ENCODE measurements at places on chromosomes 7 and 10.

- no peak for DNase-seq
Observed at GRCh38 chr10:24097751-24098207, 111.2 kb upstream of the KIAA1217 start.

DNA sequence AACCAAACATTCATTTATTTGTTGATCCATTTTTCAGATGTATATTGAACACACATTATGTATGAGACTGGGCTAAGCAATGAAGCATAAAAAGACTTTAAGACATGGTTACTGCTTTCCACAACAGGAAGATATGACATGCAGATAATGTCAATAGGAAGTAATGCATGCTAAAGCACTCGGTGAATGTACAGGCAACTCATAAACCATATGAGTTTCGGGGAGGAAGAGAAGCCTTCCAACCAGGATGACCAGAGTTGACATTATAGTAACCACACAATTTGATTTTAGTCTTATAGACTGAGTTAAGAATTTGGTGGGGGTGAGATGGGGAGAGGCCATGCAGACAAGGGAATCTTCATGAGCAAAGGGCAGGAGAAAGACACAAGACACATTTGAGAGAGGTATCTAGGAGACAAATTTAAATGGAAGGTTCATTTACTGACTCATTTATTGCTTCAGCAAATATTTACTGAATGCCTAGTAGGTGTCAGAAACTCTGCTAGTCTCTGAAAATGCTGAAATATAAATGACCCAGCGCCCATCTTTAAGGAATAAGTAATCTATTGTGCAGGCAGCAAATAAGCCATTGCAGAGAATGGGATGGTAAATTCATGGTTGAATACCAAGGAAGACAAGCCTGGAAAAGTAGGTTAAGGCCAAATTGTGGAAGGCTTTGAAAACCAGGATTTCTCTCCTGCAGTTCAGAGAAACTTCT is 19.0 kb upstream of the SLK start:
- no peak for DNase-seq

- no peak for DNase-seq
Observed at GRCh38 chr10:63042256-63042655, 90.9 kb upstream of the NRBF2 start.

- peak; percentile 40 for DNase-seq
Observed at GRCh38 chr10:79938728-79939406, 10.0 kb downstream of the SFTPD start.

DNA sequence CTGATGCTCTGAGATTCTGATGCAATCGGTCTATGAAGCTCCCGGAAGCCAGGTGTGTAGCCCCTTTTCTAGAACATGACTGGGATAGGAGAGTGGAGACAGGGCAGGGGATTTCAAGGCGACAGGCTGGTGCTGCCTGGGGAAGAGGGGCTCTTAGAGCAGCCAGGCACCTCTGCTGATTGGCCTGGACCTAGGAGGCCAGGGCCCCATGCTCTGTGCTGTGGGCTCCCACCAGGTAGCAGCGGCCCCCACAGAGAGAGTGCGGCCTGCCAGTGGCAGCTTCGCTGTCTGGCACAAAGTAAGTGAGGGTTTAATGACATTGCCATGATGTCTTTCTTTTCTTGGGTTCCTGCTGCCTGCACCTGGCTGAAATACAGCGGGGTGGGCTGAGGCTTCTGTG is 99.4 kb upstream of the PODXL start:
- no peak for DNase-seq

DNA sequence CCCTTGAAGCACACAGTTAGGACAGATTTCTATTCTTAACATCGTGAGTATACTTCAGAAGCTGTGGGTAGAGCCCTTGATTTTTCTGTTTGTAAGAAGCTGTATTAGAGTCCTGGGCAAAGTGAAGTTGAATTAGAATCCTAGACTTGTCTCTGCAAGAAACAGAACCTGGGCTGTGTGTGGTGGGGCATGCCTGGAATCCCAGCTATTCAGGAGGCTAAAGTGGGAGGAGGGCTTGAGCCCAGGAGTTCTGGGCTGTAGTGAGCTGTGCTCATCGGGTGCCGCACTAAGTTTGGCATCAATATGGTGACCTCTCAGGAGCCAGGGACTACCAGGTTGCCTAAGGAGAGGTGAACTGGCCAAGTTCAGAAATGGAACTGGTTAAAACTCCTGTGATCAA is 183.4 kb downstream of the GNAI1 start:
- no peak for DNase-seq

- no peak for DNase-seq
Observed at GRCh38 chr7:2928256-2928612, 84.1 kb upstream of the GNA12 start.

- DNase-seq, result no peak
Observed at GRCh38 chr10:8618834-8619233, 564.3 kb downstream of the GATA3 start.

- no peak for DNase-seq
Observed at GRCh38 chr10:47381103-47381395, 3.0 kb downstream of the ZNF488 start.

- DNase-seq, result no peak
Observed at GRCh38 chr7:94778711-94779459, 123.0 kb upstream of the SGCE start.

- DNase-seq, result no peak
Observed at GRCh38 chr7:50953303-50953702, 170.6 kb upstream of the GRB10 start.

- DNase-seq, result no peak
Observed at GRCh38 chr7:47485640-47486435, 96.1 kb downstream of the TNS3 start.

GRCh38 chr10:70508912-70509756 is 30.6 kb downstream of the PALD1 start:
- peak; percentile 83 for DNase-seq

DNA sequence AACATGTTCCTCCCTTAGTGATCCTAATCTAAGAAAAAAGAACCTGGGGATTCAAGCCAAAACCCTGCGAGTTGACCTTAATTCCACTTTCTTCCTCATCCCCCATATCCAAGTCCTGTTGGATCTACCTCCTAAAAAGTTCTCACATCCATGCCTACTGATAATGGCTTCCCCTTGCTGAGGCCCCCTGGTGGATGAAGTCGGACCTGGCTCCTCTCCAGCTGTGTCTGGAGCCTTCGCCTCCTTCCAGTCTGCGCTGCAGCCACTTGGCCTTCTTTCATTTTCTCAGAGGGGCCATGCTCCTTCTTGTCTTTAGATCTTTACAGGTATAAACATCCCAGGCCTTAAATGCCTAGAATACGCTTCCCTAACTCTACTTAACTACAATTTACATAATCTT is 8.1 kb downstream of the PDE1C start:
- DNase-seq, result peak; percentile 10

- DNase-seq, result no peak
Observed at GRCh38 chr10:71854031-71854430, 3.0 kb upstream of the PSAP start.

- no peak for DNase-seq
Observed at GRCh38 chr7:1160670-1161021, 650 bp upstream of the ZFAND2A start.

GRCh38 chr10:2926918-2927660 is 140.3 kb upstream of the PFKP start:
- DNase-seq, result no peak

DNA sequence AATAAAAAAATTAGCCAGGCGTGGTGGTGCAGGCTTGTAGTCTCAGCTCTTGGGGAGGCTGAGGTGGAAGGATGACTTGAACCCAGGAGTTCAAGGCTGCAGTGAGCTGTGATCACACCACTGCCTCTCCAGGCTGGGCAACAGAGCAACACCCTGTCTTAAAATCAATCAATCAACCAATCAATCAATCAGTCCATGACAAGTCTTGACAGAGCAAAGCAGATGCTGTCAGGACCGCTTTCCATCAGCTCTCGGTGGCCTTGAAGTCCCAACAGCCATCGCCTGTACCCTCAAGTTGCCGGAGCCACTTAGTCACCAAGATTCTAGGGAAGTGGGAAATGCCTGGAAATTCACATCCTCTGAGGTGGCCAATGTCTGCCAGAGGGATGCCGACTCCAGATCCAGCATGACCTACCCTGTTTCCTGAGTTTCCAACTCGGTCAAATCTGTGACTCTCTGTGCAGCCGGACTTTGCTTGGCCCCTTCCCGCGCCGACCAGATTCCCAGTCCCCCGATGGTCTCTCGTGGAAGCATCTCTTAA is 871 bp upstream of the CCL24 start:
- no peak for DNase-seq

- no peak for DNase-seq
Observed at GRCh38 chr7:17234030-17234397, 64.4 kb upstream of the AHR start.

DNA sequence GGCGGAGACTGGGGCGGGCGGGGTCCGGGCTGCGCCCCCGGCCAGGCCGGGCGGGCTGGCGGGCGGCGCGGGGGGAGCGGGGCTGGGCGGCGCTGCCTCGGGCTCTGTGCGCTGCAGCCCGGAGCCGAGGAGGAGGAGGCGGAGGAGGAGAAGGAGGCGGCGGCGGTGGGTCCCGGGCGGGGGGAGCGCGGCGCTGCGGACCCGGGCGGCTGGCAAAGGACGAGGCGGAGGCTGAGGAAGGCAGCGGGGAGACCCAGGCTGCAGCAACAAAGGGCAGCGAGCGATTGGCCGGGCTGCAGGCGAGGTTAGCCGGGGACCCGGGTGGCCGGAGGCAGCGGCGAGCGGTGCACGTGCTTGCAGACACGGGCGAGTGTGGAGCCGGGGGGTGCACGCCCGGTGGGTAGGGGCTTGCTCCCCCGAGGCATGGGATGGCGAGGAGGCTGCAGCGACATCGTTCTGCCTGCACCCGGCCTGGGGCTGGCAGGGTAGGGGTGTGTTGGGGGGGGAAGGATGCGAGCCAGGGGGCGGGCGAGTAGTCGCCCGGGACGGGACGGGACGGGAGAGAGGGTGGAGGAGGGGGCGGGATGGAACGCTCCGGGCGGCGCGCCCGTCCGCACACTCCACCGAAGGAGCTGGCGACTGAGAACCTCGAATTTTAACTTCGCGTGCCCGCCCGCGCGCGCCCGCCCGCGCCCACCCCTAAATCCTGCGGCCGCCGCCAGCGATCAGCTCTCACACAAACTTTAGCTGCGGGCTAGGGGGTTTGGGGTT is 844 bp upstream of the KAT6B start:
- no peak for DNase-seq

- no peak for DNase-seq
Observed at GRCh38 chr10:114427124-114427852, 23.0 kb upstream of the AFAP1L2 start.

- DNase-seq, result no peak
Observed at GRCh38 chr10:112739592-112740353, 210.3 kb upstream of the TCF7L2 start.

DNA sequence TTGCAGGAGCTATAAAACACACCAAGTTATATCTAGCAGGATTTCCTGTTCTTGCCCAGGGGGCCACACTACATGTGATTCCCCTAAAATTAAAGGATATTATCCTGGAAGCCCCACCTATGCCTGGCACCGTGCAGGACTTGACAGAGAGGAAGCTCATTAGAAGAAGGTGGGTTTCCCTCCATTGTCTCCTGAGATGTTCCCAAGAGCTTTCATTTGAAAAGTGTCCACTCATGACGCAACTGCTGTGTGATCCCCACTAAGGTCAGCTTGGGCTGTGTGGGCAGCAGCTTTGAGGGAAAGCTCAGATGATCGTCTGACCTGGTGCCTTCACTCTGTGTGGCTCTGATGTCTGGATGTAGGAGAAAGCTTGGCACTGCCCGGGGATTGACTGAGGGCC is 53.5 kb downstream of the RAMP3 start:
- no peak for DNase-seq

GRCh38 chr10:119738962-119739361 is 13.1 kb downstream of the INPP5F start:
- no peak for DNase-seq

GRCh38 chr10:21495002-21495751 is 30.3 kb downstream of the SKIDA1 start:
- peak; percentile 5 for DNase-seq

GRCh38 chr7:107441581-107442422 is 28.1 kb upstream of the GPR22 start:
- DNase-seq, result no peak

All from OCI-LY7 (cell line).